ENCODE measurements at places on chromosomes 5 and 9. TPM values are rescaled to one million over a fixed set of nuclear protein-coding genes. Genes with fewer than 3 reads are reported as not detected.

The PLGRKT gene
- total RNA-seq = 12.7 TPM

GRCh38 chr5:110536120-110537115 lies 190.1 kb downstream of the TMEM232 start:
- no peak for DNase-seq

GRCh38 chr9:123925819-123926218 lies 4.1 kb downstream of the DENND1A start:
- no peak for DNase-seq

The SV2C gene
- total RNA-seq = 7.0 TPM

The GEMIN5 gene
- 20.4 TPM for total RNA-seq

- DNase-seq = no peak
Measured at GRCh38 chr5:142281966-142282365, 42.9 kb downstream of the SPRY4 start.

The FOXE1 gene
- not detected for total RNA-seq

The ANKHD1 gene
- 116 TPM for total RNA-seq

- no peak for DNase-seq
Measured at GRCh38 chr9:92141144-92142129, 26.2 kb upstream of the SPTLC1 start.

All from dorsolateral prefrontal cortex (tissue), 122 donors.